ENCODE measurements at places on chromosomes 3 and 15.
A peak's percentile ranks its signal among the peaks of the same experiment; 100 is the strongest.

GRCh38 chr3:171005648-171006047 lies 20.9 kb downstream of the SLC2A2 start:
- no peak for DNase-seq

DNA sequence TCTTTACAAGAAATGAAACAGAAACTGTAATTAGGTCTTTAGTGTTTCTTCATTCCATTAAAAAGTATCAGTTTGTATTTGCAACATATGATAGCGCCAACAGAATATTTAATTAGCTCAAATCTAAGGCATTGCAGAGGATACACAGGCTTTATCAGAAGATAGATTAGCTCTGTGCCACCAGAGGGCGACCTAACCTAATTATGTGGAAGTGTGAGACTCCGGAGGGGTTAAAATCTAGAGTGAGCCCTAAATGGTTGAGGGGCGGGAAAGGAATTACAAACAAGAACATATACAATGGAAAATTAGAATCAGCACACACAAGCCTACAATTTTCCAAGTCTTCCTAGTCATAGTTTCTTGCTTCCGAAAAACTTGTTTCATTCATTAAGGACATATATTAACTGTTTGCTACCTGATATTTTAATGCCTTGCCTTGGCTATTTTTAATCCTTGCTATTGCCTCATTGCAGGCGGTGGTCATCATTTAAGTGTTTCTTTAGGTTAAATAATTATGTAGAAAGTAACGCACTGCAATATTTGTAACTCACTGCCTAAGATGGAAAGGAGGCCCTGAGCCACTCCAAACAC lies 18.0 kb upstream of the RYR3 start:
- DNase-seq: no peak

- no peak for DNase-seq
These were observed 5.1 kb upstream of the RPL14 start for GRCh38 chr3:40452057-40452456.

DNA sequence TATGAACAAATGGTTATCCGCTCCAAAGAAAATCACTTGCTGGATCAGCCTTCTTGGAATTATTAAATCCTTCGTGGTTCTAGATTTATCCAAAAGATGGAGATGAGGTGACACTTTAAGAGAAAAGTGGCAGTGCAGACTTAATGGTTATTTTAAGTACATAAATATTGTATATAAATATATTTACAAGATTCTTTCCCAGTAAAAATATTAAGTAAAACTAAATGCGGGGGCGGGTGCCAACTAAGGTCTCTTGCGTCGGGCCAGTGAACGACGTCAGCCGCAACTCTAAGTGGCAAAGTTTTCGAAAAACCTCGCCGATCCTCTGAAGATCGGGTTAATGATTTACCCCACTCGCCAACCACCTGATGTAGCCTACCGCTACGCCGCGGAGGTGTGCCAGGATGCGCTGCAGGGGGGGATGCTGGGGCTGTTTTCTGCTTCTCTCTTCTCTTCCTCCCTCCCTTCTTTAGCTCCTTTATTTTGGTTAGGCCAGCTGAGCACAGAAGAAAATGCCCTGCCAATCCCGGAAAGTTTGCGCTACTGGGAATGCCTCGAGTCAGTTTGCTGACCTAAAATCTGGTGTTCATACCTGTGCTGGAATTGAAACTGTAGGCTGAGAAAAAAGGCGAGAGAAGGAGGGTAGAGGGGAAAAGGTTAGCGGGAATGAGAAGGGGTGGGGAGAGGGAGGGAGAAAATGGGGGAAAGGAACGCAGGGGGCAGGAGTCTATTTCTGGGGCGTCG lies 7.6 kb upstream of the FOXB1 start:
- DNase-seq: no peak

- peak; percentile 67 for DNase-seq
These were observed 4.7 kb downstream of the BHLHE40 start for GRCh38 chr3:4983739-4984510.

GRCh38 chr3:21785765-21786437 lies 34.9 kb upstream of the ZNF385D start:
- DNase-seq: no peak

DNA sequence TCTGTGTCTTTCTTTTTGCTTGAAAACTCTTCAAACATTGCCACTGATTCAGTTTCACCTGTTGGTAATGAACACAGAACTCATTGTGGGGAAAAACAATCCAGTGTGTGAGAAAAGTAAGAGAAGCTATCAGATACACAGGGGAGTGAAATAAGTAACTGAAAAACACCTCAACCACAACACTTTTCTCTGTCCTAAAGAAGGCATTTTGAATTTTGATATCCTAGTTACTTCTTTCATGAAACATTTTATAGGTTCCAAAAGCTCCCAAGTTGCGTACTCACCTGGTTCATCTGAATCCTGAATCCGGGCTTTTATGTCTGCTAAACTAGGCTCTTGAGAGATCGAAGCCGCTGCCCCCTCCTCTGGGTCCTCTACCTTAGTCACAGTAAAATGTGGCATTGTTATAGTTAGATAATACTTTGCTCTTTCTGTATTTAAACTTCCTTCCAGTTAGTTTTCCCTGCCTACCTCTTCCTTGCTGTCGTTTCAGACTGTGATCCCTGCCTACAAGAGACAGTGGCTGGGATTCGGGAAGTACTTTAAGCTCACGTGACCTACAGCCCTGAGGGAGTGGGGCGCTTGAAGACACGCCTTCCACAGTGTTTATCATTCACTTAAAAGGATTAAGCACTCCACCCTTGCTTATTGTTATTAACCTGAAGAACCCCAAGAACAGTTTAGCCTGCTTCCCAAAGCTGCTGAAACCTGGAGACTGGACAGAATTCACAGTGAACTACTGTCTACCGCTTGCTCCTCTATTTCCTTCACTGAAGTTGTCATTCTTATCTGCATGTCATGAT lies 19.1 kb downstream of the SLC12A6 start:
- no peak for DNase-seq

- DNase-seq: no peak
These were observed 23.3 kb upstream of the C15orf39 start for GRCh38 chr15:75178171-75178937.

DNA sequence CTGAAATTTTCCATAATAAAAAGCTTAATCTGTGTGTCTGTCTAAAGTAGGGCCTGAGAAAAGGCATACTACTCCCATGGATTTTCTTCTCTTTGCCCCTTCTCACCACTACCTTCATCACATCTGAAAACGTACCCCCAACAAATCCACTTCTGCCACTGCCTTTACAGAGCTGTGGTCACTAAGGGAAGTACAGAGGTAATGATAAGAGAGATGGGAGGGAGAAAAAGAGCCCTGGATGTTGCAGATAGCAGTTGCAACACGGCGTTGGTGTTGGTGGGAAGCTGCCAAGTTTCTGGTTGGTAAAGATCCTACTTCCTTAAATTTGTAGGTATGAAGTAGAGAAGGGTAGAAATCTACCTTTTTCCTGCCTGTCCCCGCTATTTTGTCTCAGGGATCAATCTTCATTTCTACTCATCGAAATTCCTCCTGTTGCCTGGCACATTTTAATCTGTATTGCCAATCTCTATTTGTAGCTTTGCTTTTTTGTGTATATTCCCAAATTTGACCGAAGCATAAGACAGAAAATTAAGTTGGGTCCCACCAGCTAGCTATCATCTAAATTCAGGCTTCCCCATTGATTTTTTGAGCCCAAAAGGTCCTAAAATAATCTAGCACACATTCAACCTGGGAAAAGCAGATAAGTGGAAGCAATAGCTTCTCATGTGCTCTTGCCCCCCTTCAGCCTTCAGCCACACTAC lies 102.9 kb downstream of the TFDP2 start:
- no peak for DNase-seq

GRCh38 chr3:87997966-87998365 lies 60.8 kb downstream of the CGGBP1 start:
- DNase-seq: no peak

GRCh38 chr3:172312711-172313110 lies 135.5 kb downstream of the GHSR start:
- no peak for DNase-seq

DNA sequence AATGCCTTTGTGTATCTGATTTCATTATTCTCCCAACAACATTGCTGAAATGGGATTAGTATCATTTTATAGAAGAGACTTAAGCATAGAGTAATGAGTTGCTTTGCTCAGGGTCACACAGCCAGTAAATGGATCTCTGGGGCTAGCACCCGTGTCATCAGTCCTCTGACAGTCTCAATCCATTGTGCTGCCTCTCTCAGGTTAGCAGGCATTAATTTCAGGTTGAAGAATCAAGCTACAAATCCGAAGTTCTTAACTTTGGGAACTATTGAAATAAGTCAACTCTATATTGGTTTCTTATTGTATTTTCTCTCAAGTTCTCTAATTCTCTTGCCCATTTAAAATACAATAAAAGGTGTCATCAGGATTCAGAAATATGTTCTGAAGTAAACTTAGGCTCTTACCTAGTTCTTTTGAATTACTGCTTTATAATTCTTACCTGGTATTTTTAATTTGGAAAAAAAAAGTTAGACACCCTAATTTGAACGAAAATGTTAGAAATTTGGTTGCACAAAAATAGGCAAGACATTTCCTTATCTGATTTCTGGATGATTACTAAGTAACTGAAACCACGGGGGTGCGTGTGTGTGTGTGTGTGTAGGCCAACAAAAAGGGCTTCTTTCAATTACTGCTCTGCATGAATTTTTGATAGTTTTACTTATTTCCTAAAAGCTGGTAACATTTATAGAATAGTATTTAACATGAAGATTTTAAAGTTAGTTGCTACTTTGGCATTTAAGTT lies 189.8 kb downstream of the MBNL1 start:
- DNase-seq: no peak

DNA sequence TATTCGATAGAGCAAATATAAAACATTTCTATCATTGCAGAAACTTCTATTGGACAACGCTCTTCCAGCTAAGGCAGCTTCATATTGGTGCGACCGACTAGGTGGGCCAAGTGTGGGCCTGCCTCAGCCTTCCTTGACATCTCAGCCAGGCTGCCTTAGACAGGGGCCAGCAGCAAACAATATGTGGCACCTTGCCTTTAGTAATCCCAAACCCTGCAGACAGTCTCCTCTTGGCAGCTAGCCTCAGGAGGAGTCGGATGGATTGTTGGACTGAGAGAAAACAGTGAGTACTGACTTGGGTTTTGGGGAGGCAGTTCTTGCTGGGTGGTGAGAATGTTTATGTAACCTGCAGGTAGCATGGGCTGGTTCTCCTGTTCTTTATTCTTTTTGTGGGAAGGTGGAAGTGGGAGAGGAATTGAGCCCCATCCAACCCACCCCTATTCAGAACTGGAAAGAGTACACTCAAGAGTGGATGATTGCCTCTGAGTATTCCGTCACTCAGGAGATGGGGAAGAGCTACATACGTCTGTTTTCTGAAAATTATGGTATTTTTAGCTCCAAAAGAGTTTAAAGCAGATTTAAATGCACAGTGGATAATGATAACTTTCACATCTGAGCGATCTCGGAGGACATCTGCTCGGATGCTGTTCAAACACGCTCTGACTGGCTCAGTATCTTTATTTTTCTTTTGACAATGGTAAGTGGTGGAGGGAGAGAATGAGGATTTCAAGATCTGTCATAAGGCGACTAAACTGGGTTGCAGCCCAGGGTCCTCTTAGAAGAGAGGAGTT lies 47.2 kb downstream of the GPD1L start:
- DNase-seq: no peak

- no peak for DNase-seq
These were observed 140.7 kb downstream of the FBLN2 start for GRCh38 chr3:13689373-13690260.

DNA sequence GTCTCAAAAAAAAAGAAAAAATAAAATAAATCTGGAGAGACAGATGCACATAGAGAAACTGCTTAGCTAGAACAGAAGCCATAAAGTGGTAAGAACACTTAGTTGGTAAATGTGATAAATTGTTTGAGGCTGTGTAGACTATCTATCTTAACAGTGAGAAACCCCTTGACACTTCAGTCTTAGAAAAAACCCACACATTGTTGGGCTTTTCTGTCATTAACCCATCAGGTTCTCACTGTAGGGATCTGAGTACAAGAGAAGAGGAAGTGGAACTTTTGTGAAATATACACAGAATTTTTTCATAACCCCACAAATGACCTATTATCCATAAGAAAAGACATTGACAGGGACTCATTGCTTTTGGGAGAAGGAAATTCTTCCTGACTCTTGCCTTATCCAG lies 24.4 kb downstream of the TP63 start:
- DNase-seq: no peak

DNA sequence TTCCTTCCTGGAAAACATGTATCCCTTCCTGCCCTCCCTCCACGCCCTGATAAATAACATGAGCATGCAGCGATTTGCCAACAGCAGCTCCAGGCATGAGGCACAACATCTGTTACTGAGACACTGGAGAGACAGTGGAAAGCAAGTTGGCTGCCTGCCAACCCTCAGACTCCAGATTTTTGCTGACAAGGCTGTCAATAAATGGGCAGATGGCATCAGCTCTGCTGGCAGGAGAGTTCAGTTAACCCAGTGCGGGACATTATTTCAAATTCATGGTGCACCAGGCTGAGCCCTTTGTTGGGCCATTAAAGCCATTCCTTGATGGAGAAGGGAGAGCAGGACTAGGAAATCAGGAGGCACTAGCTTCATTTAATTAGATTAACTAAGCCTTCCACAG lies 293.3 kb downstream of the MEX3B start:
- no peak for DNase-seq

DNA sequence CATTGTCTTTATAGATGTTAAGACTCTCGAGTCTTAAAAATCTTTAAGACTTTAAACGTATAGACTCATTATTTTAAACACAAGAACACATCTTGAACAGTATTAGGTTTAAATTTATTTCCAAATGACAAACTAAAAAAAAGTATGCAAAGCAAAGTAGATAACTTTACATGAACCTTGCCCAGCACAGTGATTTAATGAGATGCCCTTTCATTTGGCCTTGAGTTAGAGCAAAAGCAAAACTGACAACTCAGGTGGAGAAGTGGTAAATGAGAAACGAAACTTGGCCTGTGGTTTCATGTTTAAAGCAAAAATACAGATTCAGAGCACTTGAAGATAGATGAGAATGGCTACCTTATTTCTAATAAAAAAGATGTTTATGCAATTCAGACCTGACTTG lies 8.6 kb downstream of the GPR15 start:
- DNase-seq: no peak

DNA sequence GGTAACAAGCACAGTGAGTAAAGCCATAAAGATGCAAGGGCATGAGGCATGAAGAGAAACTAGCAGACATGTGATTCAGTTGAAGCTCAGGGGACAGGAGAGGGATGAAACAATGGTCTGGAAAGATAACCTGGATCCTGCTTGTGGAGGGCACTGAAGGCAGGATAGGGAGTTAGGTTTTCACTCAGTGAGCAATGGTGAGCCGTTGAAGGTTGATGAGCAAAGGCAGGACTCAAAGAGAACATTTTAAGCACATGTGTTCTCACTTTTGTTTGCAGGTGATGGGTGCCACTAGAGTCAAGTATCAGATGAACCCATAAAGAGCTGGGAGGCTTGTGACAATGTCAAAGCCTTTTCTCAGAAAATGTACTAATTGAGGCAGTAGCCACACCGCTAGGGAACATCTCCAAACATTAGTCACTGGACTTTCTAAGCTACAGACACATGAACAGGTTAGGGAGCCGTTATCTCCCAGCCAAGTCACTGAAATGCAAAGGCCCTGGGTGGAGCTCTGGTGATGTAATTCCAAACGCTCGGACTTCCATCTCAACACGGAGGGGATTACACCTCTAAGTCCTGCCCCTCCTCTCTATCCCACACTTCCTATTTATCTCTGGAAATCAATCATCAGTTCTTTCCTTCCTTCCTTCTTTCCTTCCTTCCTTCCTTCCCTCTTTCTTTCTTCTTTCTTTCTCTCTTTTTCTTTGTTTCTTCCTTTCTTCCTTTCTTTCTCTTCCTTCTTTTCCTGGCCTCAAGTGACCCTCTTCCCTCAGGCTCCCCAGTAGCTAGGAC lies 22.7 kb downstream of the KLHL6 start:
- no peak for DNase-seq
